ENCODE measurements at places on chromosomes 7 and 10.
A peak's percentile ranks its signal among the peaks of the same experiment; 100 is the strongest.

DNA sequence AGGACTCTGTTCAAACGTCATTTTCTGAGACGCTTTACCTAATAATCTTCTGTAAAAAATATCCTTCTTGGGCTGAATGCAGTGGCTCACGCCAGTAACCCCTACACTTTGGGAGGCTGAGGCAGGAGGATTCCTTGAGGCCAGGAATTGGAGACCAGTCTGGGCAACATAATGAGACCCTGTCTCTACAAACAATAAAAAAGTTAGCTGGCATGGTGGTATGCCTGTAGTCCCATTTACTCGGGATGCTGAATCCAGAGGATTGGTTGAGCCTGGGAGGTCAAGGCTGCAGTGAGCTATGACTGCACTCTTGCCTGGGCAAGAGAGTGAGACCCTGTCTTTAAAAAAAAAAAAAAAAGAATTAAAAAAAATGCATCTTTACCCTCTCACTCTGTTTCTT is 5.1 kb downstream of the STAM start:
- DNase-seq: no peak

DNA sequence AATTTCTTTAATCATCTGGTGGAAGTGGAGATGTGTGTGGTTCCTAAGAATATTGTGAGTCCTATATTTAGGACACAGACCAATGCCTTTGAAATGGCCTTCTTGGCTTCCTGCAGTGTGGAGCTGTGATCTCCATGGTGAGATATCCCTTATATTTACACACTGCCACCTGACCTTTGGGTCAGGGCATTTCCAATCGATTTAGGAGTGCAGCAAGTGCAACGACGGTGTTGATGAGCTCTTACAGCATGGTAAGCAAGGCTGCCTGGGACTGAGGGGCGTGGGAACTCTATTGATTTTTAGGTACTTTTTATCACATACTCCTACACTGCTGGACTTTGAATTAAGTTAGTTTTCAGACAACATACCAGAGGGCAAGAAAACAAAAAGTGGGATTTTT is 146.0 kb downstream of the NRG3 start:
- DNase-seq: no peak

DNA sequence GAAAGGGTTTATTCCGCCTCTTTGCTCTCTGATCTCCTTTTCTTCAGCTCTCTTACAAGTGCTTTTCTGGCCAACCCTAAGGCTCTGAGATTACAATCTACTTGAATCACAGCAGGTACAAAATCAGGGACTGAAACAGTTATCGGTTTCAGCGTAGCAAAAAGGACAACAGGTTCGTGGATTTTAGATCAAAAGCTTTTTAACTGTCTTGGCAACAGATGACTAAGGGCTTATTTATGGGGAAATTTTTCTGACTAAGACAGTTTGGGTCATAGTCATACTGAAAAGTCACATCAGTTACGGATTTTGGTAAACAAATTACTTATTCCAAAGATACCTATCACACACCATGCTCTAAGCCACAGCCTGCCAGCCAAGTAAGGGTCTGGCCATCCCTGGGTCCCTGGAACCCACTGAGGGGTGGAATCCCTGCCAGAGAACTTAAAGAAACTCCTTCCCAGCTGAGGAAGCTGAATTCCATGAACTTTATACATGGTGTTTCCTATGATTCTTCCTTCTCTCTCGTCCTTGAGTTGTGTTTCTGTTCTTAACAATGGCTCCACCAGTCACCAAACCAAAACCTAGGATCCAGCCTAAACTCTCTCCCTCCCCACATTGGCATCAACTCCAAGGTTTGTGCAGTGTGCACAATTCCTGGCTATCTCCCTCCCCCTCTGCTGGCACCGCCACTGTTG is 169.3 kb downstream of the FAM107B start:
- peak; percentile 74 for DNase-seq

GRCh38 chr7:156947120-156947843 is 2.2 kb upstream of the NOM1 start:
- DNase-seq: no peak

DNA sequence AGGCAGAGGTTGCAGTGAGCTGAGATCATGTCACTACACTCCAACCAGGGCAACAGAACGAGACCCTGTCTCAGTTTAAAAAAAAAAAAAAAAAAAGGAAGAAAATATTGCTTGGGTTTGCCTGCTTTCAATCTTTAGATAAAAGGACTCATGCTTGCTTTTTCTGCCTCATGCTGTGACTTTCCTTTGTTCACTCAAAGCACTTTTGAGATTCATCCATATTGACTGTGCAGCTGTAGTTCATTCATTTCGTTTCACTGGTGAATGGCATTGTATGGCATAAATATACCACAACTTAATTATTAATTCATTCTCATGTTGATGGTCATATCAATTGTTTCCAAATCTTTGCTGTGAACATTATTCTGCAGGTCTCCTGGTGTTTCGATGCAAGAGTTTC is 97.6 kb upstream of the NFE2L3 start:
- no peak for DNase-seq

- no peak for DNase-seq
These were observed 76.4 kb upstream of the UCN3 start for GRCh38 chr10:5288359-5288758.

Data from CD4-positive, alpha-beta T cell treated with Interleukin-21 for 1 hour (primary cell).